ENCODE measurements at places on chromosomes 7 and 10.

DNA sequence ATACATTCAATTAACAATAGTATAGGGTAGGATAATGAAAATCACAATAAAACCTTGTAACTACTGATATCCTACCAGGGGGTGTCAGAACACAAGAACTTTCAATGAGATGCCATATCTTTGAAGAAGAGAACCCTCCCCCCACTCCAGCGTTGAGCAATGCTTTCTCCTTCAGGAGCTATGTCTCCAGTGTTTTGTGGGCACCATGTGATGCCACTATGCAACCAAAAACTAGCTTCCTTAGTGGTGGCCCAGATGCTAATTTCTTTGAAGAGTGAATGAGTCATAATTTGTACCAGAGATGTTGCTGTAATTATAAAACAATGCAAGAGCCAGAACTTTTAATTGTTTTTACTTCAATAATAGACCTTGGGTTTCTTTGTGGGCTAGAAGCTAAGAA lies 76.0 kb upstream of the ADO start:
- DNase-seq: no peak

DNA sequence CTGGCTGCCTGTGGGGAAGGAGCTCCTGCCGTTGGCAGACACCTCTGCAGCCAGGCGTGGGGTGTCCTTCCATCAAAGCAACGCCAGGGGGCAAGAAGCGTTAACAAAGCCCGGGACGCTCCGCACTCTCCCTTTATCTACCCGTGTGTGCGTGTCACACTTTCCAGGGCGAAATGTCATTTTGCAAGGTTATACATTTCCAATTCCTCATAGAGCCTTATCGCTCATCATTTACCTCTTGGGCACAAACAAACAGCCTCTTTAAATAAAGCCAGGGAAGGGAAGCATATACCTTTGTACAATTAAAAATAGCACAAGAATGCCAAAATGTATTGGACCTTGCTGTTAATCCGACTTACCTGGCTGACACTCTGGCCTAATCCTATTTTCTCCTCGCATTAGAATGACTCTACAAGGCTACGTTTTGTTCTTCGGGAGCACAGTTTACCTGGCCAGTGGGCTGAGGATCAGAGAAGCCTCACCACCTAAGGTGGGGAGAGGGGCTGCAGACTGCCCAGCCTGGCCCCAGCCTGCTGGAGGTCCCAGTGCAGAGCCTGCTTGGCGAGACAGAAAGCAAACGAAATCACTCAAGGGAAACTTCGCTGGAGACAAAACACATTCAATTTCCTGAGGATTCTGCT lies 77.6 kb upstream of the EN2 start:
- no peak for DNase-seq

DNA sequence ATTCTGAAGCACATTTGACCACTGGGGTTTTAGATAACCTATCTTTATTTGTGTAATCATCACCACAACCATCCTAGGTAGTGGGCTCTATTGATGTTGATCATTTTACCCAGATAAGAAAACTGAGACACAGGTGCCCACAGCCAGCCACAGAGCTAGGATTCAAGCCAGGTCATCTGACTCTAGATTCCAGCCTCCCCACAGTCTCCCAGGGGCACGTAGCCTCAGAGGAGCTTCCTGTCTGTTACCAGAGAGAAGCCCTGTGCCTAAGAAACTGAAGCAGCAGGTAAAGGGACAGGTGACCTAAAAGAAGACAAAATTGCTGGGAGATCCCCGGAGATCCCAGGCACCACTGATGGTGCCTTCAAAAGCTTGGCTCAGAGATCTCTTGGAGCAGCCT lies 55.8 kb downstream of the ALOX5 start:
- DNase-seq: no peak

DNA sequence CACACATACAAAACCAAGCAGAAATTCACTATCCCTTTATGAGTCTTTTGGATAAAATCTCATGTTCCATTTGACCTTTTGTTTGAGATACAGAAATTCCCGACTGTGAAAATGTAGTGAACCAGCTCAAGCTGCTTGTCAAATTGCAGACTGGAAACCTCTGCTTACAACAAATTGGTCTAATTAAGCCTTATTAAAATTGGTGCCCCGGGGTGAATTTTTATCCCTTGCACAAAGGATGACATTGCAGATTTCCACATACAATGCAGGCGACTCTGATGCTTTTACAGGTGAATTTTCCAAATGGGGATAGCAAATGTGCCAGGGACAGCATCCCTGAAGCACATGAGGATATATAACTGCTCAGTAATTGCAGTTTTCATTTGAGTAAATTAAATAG lies 257.3 kb downstream of the BMPER start:
- no peak for DNase-seq

DNA sequence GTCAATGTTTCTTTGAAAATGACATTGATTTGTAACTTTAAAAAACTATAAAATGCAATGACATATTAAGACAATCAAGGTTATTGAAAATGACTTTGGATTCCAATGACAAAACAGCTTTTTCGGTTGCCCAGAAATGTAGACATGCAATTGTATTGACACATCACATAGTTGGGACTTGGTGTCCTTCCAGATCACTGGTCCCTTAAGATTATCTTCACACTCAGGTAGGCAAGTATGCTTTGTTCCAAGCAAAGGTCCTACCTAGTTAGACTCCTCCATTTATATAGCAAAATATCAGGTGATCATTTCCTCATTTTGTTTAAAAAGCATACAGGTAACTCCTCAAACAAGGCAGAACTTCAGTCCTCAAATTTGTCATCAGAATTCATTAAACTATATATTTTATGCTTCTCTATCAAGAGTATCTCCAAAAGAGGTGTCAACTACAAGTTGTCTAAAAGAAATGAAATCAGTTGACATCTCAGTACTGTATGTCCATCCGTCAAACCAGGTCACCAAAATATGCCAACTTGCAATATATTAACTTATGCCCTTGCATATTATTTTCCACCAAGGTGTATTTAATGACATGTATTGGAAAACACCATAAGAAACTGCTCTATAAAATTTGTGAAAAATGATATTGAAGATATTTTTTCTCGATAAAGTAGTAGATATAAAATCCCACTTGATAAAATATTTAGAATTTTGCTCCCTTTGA lies 64.6 kb downstream of the TSPAN12 start:
- no peak for DNase-seq

GRCh38 chr7:106249488-106249887 lies 35.3 kb downstream of the NAMPT start:
- DNase-seq: no peak

- DNase-seq: no peak
Measured at GRCh38 chr10:3337741-3338140, 165.2 kb upstream of the PITRM1 start.

GRCh38 chr7:140084972-140085371 lies 22.2 kb upstream of the PARP12 start:
- no peak for DNase-seq

DNA sequence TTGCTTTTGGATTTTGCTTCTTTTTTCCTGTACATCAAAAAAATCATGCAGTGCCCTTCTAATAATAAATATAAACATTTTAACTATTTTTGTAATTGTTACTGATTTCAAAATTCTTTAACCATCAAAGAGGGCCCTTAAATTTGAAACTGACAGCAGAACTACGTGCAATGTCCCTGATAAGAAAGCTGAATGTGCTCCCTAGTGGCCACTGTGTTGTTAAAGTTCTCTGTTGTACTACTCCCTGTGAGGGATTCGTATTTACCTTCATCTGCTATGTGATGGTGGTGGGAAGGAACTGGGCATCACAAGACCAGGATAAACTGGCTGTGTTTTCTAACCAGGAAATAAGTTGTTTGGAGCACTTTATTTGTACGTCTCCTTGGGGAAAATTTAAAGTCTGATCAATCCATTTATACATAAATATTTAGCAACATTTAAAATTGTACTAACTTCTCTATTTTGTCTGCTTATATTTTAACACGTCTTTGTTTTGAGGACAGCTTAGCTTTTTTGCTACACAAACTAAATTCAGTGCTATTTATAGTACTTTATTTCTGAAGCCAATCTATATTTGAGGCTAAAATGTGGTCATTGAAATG lies 322.4 kb downstream of the HGF start:
- DNase-seq: no peak

DNA sequence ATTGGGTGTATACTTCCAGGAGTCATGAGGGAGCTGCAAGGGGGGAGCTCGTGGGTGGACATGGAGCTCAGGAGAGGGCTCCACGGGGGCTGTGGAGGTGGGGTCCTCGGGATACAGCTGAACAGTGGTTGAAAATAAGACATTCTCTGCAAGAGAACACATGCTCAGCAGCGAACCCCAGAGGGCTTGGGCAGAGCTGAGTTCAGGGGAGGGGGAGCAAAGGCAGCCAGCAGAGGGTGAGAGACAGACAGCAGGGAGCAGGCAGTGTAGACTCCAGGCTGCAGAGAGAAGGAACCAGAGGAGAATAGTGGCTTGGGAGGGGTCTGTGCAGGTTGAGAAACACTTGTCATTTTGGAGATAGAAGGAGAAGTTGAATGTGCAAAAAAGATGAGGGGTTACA lies 73.0 kb upstream of the LRRC18 start:
- DNase-seq: no peak

- DNase-seq: no peak
Measured at GRCh38 chr10:132061030-132061429, 4.7 kb upstream of the JAKMIP3 start.

DNA sequence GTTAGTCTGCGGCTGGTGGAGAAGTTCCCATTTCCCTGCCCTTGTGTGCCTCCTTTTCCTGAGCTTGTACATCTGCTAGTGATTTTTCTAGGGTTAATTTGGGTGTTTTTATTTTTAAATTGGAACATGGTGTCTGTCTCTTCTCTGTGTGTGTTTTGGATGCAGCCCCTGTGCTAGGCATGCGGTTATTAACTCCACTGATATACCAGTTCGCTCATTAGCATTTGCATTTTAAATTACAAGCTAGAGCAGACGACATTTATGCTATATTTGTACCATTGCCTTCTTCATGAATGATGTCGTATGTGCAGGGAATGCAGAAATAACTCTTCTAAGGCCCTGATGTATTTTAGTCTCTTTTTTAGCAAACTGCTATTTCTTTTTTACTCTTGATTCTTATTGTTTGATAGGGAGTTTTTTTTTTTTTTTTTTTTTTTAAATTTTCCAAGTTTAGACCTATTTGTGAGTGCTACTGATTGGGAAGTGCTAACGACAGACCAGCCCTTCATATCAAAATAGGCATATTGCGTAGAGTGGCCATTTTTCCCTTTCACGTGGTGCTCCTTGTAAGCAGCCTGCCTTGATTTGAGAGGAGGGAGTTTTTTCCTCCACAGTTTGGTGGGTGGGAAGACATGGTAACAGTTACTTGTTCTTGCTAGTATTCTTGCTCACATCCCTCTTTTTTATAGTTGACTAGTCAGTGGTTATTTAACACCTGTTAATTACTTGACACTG lies 89.6 kb downstream of the LRRC4 start:
- DNase-seq: no peak

- no peak for DNase-seq
Measured at GRCh38 chr10:100623521-100624230, 87.9 kb downstream of the HIF1AN start.

DNA sequence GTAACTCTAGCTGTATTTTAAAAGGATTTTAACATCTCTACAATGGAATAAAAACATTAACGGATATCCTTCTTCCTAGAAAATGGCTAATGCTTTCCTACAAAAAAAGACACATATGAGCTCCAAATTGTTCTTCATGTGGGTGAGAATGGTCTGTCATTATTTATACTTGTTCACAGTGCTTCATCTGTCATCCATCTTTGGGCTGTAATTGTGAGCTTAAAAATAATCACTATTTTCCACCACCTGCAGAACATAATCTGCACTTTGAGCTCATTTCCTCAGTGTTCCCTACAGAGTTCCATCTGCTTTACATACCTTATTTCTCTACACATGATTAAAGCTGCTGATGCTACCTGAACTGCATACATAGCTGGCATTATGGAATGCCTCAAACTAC lies 979.1 kb upstream of the C7orf33 start:
- DNase-seq: no peak

GRCh38 chr10:15822131-15822530 lies 38.2 kb downstream of the MINDY3 start:
- DNase-seq: no peak

DNA sequence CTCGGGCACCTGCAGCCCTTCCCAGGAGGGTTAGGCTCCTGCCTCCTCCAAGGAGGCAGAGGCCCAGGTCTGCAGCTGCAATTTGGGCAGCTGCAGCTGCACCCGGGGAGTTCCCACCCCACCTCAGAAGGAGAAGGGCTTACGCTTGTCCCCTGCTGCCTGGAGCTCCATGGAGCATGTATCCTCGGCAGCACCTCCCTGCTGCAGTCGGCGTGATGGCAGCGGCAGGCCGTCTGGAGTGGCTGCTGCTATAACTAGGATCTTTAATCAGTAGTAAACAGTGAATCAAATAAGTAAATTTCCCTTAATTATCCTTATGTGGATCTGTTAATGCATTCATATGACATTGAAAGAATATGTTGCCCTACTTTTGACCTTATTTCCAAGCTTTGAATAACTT lies 167.0 kb downstream of the PON1 start:
- no peak for DNase-seq

- DNase-seq: no peak
Measured at GRCh38 chr10:79923145-79923544, 25.8 kb downstream of the SFTPD start.

- DNase-seq: no peak
Measured at GRCh38 chr10:11345224-11346054, 266.0 kb downstream of the USP6NL start.

DNA sequence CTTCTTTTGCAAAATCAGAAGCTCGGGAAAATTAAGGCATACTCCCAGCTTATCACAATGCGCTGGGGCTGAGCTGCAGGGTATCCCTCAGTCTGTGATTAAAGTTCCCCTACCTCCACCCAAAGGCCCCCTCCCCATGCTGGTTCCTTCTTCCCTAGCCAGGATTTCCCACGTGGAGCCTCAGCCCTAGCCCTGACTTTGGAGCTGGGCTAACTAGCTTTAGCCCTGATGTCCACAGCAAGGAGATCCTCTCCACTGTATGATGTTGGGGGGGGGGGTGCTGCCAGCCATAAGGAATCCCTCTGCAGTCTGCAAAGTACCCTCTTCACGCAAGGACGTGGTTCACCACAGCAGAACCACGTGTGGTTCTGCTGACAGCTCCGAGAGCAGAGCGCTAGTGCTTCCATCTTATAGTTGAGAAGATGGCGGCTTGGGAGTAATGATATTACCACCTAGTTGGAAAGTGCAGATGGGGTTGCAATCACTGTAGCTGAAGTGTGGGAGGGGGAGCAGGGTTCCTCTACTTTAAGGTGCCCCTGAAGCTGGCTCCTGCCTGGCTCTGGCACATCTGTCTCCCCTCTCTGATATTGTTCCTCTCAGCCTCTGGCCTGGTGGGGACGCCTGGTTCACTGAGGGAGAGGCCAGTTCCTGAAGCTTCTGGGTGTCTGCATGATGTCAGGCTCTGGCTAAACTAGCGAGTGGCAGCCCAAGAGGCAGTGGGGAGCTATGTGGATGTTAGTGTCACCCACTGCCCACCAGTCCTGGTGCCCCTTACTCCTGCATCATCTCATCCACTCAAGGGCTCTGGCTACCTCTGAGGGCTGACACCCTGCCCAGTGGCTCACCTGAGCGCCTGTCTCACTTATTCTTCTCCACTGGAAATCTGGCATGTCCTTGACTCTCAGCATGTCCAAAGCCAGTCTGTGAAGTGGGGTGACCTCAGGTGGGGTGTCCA lies 270.7 kb downstream of the RPS24 start:
- DNase-seq: no peak

- no peak for DNase-seq
Measured at GRCh38 chr7:44697136-44698045, 51.3 kb upstream of the ZMIZ2 start.

GRCh38 chr10:34024693-34025425 lies 690.4 kb upstream of the NRP1 start:
- DNase-seq: no peak

All from activated gamma-delta T cell (primary cell).